ENCODE measurements at places on chromosomes 4 and X.

DNA sequence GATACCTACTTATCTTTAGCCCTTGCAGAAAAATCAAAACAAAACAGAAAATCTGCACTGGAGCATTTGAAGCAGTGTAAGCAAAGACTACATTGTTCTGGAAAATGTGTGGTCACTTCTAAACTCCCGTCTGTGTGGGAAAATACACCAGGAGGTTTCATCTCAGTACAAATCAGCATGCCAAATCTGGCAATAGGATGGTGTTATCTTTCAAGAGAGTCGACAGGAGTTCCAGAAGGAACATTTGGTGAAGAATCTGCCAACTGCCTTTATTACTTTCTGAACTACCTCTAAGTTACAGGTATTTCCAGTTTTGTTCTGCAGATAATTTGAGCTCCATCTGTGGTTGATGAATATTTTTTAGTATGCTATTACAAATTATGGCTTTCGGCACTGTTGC, 1348.0 kb downstream of the RAPGEF2 start:
- DNase-seq: no peak

DNA sequence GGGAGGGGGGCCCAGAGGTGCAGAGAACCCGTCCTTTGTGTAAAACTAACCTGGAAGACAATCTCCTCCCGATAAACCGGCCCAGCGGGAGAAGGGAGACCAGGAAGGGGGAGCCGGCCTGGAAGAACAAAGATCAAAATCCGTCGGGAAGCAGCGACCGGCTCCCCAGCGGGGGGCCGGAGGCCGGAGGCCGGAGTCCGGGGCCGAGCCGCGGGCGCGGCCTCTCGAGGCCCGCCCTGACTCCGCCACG, 552 bp downstream of the ZDHHC9 start:
- DNase-seq: no peak

GRCh38 chr4:117477925-117478324, 392.5 kb upstream of the TRAM1L1 start:
- no peak for DNase-seq

DNA sequence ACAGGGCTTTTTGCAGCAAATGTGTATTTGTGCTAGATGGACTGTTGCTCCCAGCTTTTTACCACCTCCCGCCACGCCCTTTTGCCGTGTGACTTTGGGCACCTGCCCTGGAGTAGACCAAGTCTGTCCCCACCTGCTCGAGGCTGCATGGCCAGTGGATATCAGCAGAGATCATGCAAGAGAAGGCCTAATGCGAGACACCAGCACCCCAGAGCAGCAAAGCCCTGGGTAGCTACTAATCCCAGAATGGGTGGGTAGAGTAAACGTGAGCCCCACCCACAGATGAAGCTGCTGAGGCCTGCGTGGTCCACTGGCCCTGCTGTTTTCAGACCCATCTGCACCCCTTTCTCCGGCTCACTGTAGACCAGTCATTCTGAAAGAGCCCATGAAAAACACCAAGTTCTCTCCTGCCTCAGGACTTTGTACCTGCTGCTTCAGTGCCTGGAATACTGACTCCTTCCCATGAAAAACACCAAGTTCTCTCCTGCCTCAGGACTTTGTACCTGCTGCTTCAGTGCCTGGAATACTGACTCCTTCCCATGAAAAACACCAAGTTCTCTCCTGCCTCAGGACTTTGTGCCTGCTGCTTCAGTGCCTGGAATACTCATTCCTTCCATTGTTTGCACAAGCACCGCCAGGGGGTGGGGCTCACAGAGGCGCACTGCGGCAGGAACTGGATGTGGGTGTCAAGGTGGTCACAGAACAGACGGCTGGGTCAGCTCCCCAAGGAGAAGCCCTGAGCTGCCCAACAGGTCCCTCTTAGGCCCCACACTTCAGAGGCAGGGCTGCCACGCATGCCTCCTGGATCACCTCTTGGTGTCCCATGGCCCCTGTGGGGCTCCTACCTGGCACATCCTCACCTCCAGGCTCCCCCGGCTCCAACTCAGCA, 5.1 kb upstream of the TNIP2 start:
- DNase-seq: no peak

DNA sequence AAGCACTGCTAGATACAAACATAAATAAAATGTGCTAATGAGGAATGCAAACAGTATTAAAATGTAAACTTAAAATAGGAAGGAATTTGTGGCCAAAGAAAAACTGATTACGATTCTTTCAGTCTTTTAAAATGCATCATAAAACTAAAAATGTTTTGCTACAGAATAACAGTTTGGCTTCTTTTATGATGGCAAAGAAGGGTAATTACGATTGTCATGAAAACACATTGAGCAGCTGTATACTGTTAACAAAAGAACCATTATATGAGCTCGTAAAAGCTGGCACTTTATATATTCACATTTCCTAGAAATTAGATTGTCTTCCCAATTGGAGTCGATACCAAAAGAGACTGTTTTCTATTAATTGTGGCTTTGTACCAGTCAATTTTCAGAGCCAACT, 290.4 kb downstream of the NR3C2 start:
- DNase-seq: no peak

GRCh38 chr4:22384154-22384553, 131.7 kb downstream of the ADGRA3 start:
- DNase-seq: no peak

DNA sequence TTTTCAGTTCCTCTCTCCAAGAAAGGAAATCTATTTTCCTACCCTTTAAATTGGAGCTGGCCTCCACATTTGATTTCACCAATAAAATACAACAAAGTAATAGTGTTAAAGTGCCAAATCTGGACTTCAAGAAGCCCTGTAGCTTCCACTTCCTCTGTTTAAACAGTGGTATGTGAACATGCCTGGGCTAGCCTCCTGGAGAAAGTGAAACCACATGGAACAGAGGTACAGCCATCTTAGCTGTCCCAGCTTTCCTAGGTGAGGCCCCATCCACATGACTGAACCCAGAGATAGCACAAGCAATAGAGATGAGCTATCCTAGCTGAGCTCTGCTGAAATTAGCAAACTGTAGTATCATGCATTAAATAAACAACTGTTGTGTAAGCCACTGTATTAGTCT, 131.8 kb upstream of the VCX start:
- DNase-seq: no peak

GRCh38 chrX:38860106-38861013, 59.1 kb downstream of the MID1IP1 start:
- DNase-seq: no peak

DNA sequence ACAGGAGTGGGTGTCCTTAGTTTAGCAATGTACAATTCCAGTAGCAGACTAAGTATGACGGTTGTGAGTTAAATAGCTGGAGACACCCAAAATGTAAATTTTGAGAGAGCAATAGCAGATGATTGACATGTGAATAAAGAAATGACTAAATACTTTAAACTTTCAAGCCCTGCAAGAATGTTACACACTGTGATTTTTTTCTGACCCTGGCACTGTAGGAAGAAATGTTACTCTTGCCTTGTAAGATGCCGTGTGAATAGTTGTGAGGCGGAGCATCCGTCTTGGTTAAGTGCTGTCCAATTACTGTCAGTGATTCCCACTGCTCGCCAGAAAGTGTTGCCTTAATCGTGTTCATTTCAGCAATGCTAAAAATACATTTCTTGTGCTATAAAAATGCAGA, 1248.1 kb downstream of the RAPGEF2 start:
- DNase-seq: no peak

GRCh38 chrX:4878640-4879039, 1165.2 kb upstream of the PRKX start:
- no peak for DNase-seq

DNA sequence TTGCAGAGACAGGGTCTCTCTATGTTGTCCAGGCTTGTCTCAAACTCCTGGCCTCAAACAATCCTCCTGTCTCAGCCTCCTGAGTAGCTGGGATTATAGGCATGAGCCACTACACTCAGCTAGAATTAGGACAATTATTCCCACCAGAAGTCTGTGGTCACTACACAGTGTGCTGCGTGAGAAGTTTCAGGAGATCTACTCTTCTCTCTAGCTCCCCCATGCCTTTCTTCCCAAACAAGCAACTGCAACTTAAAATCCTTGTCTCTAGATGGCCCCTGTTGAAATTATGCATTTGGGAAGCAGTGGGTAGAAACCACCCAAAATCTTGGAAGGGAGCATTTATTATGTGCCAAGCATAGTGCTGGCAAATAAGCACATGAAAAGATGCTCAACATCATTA, 21.1 kb upstream of the MAP7D3 start:
- no peak for DNase-seq

DNA sequence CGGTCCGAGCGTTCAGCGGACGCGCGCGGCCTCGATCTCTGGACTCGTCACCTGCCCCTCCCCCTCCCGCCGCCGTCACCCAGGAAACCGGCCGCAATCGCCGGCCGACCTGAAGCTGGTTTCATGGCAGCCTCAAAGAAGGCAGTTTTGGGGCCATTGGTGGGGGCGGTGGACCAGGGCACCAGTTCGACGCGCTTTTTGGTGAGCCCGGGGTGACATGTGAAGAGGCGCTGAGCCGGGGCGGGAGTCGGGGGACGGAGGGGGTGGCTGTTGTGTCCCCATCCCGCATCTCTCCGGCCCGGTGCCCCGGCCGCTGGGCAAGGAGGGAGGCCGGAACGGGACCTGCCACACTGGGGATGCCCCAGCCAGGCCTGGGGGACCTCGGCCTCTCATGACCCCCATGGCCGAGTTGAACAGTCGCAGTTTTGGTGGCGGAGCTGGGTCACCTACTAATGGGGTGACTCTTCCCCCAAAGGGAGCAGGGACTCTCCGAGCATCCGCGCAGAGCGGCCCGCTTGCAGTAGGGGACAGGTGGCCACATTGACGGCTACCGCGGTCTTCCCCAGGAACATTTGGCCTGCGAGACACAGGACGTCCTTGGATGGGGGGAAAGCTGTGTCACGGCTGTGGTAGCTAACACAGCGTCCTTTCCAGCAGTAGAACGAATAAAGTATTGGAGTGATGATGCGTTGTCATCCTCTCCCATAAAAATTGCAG, at the start of gene GK:
Gene GK (plus strand): TSS at position 9 of the 717 bp plus-strand sequence. CDS start 115 bp downstream, at position 124.
- no peak for DNase-seq

DNA sequence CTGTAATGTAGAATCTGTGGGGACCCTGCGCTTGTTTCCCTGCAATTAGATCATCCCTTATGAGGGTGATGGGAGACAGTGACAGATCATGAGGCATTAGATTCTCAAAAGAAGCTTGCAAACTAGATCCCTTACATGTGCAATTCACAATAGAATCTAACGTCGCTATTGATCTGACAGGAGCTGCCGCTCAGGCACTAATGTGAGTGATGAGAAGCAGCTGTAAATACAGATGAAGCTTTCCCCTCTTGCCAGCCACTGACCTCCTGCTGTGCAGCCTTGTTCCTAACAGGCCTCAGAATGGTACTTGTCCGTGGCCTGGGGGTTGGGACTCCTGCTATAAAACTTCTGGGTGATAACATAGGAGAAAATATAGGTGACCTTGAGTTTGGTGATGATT, 1076.8 kb downstream of the PDHA2 start:
- no peak for DNase-seq

DNA sequence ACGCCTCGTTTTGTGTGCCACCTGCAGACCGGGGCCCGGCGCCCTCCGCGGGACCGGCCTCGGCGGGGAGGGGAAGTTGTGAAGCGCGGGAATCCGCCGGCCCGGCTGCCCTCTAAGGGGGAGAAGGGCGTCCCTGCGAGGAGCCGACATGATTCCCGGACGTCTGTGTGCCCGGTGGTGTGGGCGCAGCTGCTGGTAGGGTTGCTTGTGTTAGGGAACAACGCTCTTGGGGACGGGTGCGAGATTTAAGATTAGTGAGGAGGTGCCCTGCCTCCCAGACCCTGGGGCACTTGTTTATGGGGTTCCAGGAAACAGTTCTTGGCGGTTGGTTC, 627 bp downstream of the CDKN2AIP start:
- no peak for DNase-seq

GRCh38 chr4:123741906-123742305, 345.3 kb downstream of the SPRY1 start:
- DNase-seq: no peak

GRCh38 chr4:23245203-23245832, 552.6 kb downstream of the GBA3 start:
- no peak for DNase-seq

- DNase-seq: no peak
Measured at GRCh38 chr4:20612313-20612712, 87.9 kb upstream of the PACRGL start.

- DNase-seq: no peak
Measured at GRCh38 chr4:150238591-150238990, 160.3 kb downstream of the DCLK2 start.

DNA sequence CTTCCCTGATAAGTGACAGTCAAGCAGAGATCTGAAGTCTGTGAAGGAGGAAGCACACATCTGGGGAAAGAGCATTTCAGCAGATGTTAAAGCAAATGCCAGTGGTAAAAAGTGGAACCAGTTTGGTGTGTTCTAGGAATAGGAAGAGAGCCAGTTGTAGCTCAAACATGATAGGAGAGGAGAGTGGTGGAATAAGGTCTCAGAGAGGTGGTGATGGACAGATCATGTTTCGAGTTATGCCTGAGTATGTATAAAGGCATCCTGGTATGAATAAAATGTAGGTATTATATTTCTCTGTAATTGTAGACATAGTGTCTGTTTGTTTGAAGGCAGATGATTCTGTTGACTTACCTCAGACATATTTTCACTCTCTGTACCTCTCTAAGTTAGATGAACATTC, 89.1 kb downstream of the LARP7 start:
- no peak for DNase-seq

GRCh38 chrX:9467146-9467545, 2.3 kb downstream of the TBL1X start:
- no peak for DNase-seq

DNA sequence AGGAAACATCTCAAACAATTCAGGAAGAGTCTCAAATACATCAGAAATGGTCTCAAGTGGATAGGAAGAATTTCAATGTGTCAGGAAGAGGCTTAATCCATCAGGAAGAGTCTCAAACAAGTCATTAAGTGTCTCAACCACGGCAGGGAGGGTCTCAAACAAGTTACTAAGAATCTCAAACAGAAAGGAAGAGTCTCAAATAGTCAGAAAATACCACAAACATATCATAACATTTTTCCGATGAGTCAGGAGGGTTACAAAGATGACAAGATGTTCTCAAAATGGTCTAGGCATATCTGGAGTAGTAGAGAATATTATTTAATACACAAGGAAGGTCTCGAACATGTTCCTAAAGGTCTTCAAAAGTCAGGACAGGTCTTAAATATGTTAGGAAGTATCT, 109.3 kb upstream of the USP9X start:
- no peak for DNase-seq

GRCh38 chr4:151324124-151324751, 1.2 kb downstream of the SH3D19 start:
- DNase-seq: no peak

DNA sequence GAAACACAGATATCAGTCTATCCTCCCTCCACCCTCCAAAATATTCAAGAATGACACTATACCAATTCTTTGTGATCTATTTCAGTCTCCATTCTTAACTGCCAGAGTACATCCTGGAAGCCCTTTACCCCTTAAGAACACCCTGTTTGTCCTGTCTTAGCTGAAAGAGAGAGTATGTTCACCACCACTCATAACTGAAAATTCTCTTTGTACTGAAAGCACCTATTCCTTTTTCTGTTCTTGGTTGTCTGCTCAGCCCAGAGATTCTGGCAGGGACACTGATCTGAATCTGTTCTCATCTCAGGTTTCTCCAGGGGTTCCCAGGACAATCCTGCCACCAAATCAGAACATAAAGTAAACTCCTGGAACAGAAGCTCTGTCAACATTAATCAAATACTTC, 25.4 kb upstream of the EREG start:
- no peak for DNase-seq
